RPMI7951 (cell line): ENCODE measurements at places on chromosomes 13 and 19. TPM values are rescaled to one million over a fixed set of nuclear protein-coding genes. Genes with fewer than 3 reads are reported as not detected.

GRCh38 chr13:112347986-112348385 lies 28.2 kb upstream of the SPACA7 start:
- DNase-seq = no peak

DNA sequence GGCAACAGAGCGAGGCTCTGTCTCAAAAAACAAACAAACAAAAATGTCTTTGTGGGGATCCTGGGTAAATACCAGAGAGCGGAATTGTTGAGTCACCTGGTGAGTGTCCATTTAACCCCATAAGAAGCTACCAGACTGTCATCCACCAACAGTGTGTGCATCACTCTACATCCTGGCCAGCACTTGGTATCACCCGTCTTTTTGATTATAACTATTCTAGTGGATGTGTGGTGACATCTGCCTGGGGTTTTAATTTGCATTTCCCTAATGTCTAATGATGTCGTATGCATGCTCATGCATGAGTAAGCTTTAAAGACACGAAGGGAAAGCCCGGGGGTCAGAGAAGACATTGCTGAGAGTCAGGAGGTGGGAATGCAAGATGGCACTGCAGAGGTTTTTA lies 126.7 kb upstream of the MRI1 start:
- peak; percentile 78 for DNase-seq

The STOML3 gene
- total RNA-seq = not detected in 2 replicates

The DUS3L gene
- 24.5 and 35.3 TPM in 2 replicates for total RNA-seq

DNA sequence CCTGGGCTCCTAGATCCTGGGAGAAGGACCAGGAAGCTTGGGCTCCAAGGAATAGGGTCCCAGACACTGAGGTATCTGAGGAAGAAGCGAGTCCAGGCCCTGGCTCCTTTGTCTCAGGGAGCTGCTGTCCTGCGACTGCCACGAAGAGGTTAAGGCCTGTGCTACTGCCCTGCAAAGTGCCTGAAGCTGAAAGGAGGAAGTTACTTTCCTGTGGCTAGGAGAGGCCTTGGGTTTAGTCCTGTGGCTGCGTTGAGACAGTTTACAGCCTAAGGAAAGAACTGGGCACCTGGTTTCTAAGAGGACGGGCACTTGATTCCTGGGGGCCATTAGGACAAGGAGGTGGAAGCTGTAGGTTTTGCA lies 2.8 kb downstream of the MYADM start:
- no peak for DNase-seq

The EID2 gene
- total RNA-seq = 17.1 and 19.0 TPM in 2 replicates

GRCh38 chr19:34351382-34351826 lies 13.6 kb upstream of the GPI start:
- no peak for DNase-seq

DNA sequence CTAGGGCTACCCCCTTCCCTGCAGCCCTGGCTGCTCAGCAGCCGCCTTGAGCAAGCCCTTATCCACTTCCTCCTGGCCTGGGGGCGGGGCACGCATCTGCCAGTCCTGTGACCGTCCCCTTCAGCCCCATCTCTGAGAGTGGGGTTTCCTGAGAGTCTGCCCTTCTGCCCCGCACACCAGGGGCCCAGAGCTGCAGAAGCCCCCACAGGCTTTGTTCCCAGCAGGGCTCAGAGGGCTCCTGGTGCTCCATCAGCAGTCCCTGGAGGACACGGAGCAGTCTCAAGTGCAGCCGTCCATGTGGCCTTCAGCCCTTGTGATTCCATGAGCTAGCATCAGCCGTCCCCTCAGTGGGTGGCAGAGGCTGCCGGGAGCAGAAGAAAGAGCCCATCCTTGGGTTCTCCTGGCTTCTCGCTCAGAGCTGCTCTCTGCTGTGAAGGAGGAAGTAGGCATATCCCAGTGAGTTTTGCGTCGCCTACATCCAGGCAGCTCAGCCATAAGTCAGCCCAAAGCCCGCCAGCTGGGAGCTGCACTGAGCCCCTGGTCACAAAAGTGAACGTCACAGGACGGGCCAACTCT lies 16.3 kb downstream of the MYO9B start:
- no peak for DNase-seq

GRCh38 chr19:55116859-55117662 lies at the start of gene PPP1R12C:
TSS of gene PPP1R12C (minus strand) at chr19:55117637. CDS start at chr19:55117543, 94 bp downstream.
- DNase-seq = no peak

DNA sequence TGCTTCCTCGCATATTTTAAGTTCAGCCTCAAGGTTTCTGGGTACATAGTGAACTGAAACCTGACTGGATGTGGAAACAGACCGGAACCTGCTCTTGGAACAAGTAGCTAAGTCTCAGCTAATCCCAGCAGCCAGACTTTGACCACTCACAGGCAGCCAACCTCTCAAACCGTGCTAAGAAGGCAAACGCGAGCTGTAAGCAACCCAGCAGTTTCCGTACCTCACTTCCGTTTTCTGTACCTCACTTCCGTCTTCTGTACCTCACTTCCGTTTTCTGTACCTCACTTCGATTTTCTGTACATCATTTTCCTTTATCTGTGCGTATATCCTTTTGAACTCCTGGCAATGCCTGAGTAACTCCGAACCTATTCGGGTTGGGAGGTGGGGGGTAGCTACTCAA lies 96.8 kb downstream of the SUCLA2 start:
- DNase-seq = no peak

The CATSPERD gene
- total RNA-seq = not detected in 2 replicates

The ZNF738 gene
- total RNA-seq = 11.3 and 11.9 TPM in 2 replicates

The MCEMP1 gene
- total RNA-seq = not detected in 2 replicates

- DNase-seq = peak; percentile 32
These were observed 77.7 kb downstream of the COL4A1 start for GRCh38 chr13:110228936-110229904.

The GGACT gene
- total RNA-seq = 1.7 and 2.2 TPM in 2 replicates

GRCh38 chr13:44819245-44819644 lies 170.0 kb downstream of the NUFIP1 start:
- DNase-seq = peak; percentile 79

- DNase-seq = no peak
These were observed 44.8 kb downstream of the USP12 start for GRCh38 chr13:27126859-27127258.

DNA sequence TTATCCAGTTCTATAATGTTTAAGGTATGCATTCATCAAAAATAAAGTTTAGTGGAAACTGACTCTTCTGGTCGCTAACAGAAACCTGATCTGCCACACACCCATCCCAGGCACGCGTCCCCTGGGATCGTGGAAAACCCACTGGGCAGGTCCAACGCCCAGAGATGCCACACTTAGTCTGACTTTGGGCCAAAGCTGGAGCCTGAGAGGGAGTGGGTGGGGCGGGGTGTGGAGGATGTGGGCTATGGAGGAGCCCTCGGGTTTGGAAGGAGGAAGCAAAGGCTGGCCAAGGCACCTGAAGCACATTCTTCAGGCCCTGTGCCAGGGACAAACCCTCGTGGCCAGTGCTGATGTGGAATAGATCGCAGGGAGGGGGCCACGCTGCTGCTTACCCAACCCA lies 2.5 kb downstream of the IGFL1 start:
- DNase-seq = no peak

- peak; percentile 82 for DNase-seq
These were observed 57.8 kb downstream of the IER2 start for GRCh38 chr19:13207846-13208671.

- DNase-seq = no peak
These were observed 1.3 kb upstream of the JUND start for GRCh38 chr19:18282788-18283141.

DNA sequence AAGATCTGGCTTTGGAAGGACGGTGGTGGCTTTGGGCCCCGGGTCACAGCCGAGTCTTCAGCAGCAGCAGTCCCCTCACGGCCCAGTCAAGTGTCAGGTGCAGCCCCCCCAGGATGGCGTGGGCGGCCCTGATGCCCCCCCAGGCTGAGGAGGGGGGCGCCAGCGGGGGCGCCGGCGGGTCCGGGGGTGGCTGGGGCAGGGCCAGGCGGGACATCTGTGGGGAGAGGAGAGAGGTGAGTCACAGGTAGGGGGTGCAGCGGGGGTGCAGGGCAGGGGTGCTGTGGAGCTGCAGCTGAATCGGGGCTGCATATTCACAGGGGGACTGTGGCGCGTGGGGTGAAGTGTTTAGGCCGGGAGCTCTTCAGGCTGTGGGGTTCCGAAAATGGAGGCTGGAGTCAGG lies 2.9 kb upstream of the GARIN5B start:
- DNase-seq = no peak

GRCh38 chr13:23652909-23653726 lies 82.9 kb downstream of the TNFRSF19 start:
- DNase-seq = no peak

- DNase-seq = peak; percentile 19
These were observed 46.2 kb upstream of the UQCRFS1 start for GRCh38 chr19:29259153-29259552.

- no peak for DNase-seq
These were observed 273.4 kb downstream of the DCLK1 start for GRCh38 chr13:35857769-35858168.

DNA sequence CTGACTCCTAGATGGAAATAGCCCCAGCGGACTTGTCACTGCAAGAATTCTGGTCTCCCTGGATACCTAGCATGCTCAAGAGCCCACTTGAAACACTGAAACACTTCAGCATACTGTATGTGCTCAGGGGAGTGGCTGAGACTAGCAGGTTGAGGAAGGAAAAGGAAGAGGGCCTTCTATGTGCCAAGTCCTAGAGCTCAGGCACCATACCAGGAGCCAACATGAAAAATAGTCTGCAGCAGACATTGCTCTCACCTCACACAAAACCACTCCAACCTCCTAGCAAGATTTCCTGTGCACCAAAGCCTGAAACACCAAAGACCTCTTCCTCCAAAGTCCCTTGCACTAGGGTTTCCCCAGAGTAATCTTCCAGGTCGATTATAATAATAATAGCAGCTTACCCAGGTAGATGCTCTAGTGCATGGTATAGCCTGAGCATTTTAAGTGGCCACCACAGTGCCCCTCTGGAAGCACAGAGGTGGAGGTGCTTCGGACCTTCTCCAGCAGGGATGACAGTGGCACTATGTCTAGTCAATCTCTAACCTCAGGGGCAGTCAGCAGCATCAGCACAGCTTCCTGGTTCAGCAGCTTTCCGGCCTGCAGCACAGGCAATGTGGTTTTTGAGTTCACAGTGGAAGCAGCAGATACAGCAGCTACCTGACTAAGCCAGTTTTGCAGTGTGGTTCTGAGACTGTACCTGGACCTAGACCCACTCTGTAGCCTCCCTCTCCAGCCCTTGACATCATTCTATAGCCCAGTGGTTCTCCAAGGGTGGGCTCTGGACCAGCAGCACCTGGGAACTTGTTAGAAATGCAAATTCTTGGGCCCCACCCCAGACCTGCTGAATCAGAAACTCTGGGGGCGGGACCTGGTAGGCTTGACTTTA lies 45.6 kb upstream of the UBE2L5 start:
- no peak for DNase-seq

DNA sequence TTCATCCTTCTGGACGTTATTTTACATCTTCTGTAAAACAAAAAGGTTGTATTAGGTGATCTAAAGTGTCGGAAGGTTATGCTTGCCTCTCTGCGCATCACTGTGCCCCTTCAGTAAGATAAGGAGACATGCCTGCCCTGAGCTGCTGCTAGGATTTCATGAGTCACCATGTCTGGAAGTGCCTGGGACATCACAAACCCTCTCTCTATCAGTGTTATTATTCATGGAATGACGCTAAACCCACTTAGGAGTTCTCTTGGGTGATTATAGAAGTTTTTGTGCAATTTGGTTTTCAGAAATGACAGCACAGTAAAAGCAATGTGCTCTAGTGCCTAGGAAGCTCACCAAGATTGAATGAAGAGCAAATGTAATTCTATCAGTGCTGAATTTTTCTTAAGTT lies 617.7 kb downstream of the DCT start:
- peak; percentile 14 for DNase-seq

The PLA2G4C gene
- 5.9 and 6.8 TPM in 2 replicates for total RNA-seq

DNA sequence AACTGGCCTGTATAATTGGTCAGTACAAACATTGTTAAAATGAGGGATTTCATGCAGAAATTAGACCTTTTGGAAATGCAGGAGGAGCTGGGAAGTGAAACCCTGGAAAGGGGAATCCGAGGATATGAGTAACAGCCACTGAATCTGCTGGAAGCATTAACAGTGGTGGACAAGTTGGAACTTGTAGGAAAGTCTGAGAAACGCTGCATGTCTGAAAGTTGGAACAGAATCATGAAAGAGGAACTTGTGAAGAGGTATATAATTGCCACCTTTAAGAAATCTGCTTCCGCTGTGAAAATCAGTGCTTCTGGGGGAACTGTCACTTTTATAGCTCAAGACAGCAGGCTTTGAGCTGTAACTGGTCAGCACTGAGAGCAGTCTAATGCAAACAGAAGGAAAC lies 716.5 kb upstream of the PRR20A start:
- no peak for DNase-seq

GRCh38 chr13:84821261-84821660 lies 939.0 kb upstream of the SLITRK1 start:
- no peak for DNase-seq

GRCh38 chr13:107743983-107744382 lies 471.4 kb downstream of the LIG4 start:
- DNase-seq = no peak

The ATP4A gene
- total RNA-seq = 0.12 TPM in 1 of 2 replicates, not detected in the other

DNA sequence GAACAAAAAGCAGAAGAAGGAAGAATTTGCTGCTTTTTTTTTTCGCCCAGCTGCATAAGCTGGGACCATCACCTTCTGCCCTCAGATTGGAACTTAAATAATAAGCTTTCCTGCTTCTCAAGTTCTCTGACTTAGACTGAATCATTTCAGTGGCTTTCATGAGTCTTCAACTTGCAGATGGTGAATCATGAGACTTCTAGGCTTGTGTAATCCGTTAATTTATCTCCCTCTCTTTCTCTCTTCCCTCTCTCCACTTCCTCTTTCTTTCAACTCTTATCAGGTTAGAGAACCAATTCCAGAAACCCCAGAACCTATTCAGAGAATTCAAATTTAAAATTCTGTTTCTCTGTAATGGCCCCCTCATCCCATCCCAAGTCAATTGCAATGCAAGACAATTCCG lies 1153.7 kb downstream of the PCDH9 start:
- DNase-seq = no peak

DNA sequence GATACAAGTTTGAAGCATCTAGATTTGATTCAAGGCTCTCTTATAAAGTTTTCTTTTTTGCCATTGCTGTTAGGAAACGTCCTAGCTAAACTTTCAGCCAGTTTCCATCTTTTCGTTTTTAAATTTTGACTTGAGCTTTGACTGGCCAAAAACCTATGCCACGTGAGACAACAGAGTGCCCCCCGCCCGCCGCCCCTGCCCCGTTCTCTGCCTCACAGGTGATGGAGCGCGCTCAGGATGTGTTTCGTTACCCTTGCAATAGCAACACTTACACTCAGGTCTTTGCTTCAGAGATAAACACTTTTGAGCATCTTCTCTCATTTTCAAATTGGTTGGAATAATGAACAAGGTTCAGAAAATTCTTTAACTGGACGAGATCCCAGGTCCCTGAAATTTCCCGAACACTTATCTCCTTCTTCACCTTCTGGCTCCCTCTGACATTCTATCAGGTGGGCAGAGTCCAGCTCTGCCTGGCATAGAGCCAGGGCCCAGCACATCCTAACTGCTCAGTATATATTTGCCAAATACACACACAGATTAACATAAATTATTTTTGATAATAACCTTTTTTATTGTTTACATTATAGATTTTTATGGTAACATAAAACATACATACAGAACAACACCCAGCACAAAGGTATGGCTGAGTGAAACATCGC lies 301.1 kb downstream of the IRS2 start:
- DNase-seq = no peak

The SMAD9 gene
- total RNA-seq = 0.12 TPM in 1 of 2 replicates, not detected in the other

The KHSRP gene
- 43.1 and 54.0 TPM in 2 replicates for total RNA-seq

- peak; percentile 98 for DNase-seq
These were observed 2.5 kb downstream of the LDLR start for GRCh38 chr19:11091703-11092153.
